ENCODE measurements at places on chromosomes 5 and 9.

- DNase-seq, result no peak
These were observed 732.1 kb downstream of the MAT2B start for GRCh38 chr5:164237486-164237885.

GRCh38 chr5:168066536-168067208, 224.8 kb upstream of the WWC1 start:
- DNase-seq, result no peak

DNA sequence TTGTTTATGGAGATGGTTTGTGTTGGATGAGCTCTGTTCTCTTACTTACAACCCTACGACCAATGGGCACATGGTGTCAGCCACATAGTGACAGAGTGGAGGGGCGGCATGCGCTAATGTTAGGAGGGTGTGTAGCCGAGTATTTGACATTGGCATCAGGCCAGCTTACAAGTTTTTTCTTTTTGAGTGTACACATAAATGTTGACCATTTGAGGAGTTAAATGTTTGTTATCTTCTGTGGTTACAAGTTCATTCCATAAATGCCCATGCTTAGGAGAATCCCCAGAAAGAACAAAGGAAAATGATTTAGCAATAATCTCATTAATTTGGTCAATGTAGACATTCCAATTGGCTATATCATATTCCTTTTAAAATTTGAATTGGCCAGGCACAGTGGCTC, 180.1 kb upstream of the ELL2 start:
- no peak for DNase-seq

GRCh38 chr5:176396330-176396729, 7.8 kb downstream of the HIGD2A start:
- no peak for DNase-seq

GRCh38 chr9:121581786-121582600, 69.4 kb upstream of the DAB2IP start:
- no peak for DNase-seq

- DNase-seq, result no peak
These were observed 15.8 kb downstream of the LMAN2 start for GRCh38 chr5:177335701-177336065.

DNA sequence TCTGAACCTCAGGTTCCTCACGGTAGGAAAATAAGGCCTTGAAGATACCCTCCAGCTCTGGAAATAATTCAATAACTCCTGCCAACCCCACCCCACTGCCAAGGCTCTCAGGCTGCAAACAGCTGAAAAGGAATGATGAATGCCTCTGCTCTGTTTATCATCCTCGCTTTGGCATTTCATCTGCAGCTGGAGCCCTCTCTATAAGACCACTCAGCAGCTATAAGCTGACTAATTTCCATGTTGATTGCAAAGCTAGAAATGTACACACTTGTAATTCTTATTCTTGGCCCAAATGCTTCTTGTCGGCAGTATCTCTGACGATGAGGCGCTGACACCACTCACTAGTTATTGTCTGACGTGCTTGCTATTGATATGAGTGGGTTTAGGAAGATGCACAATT, 408.4 kb upstream of the NMUR2 start:
- no peak for DNase-seq

DNA sequence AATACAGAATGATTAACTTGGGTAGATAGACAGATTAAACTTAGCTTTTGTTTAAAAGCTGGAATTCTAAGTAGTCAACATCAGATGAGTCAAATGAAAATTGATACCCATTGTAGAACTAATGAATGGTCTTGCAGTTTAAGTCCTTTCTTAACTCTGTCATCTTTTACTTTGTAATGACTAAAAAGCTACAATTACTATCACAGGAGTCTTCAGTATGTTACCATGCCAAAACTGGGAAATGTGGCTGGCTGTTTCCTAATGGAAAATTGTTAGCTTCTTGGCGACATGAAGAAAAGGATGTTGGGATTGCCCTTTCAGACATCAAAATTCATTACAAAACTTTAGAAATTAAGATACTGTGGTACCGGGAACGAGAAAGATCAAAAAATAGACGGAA, 20.2 kb upstream of the ANXA1 start:
- no peak for DNase-seq

- DNase-seq, result no peak
These were observed 10.4 kb upstream of the SPINK4 start for GRCh38 chr9:33229359-33230114.

GRCh38 chr5:95449460-95449859, 58.3 kb downstream of the FAM81B start:
- DNase-seq, result no peak

- DNase-seq, result no peak
These were observed 7.8 kb downstream of the ALAD start for GRCh38 chr9:113393281-113393680.

GRCh38 chr9:13896922-13897835, 416.8 kb downstream of the NFIB start:
- DNase-seq, result no peak

DNA sequence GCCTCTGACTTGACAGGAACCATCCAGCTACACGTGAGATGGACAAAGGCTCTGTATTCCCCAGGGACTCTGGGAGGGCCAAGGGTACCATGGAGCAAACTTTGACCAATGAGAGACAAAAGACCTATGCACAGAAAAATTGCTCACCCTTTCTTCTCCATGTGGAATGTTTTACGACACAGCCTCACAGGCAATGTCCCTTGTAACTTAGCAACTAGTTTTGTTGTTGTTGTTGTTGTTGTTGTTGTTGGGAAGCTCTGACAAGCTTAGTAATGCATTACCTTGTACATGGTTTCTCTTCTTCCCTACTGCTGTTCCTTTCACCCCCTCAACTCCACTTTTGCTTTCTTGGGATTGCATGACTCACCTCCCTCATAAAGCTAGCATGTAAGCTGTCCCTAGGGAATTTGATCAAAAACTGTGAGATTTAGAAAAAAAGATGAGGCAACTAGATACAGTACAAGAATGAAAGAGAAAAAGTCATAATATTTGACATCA, 550.9 kb downstream of the RAB3C start:
- DNase-seq, result no peak

- no peak for DNase-seq
These were observed 759.6 kb downstream of the MTRR start for GRCh38 chr5:8628521-8628920.

DNA sequence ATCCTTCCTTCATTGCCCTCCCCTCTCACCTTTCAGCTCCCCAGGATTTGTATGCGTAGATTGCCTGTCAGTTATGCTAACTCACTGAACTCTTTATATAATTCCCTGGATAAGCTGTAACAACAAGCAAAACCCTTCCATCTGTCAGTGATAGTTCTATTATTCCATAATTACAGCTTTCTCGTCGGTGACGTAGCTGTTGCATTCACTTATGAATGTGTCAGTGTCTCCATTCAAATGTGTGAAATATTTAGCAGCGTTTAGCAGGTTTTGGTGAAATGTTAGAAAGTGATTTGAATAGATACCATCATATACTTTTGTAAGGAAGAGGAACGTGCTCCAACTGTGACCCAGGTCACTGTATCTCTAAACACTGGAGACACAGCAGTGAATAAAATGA, 45.2 kb downstream of the PIP5K1B start:
- no peak for DNase-seq

- DNase-seq, result no peak
These were observed 628.7 kb upstream of the ZNF608 start for GRCh38 chr5:125375143-125375542.

DNA sequence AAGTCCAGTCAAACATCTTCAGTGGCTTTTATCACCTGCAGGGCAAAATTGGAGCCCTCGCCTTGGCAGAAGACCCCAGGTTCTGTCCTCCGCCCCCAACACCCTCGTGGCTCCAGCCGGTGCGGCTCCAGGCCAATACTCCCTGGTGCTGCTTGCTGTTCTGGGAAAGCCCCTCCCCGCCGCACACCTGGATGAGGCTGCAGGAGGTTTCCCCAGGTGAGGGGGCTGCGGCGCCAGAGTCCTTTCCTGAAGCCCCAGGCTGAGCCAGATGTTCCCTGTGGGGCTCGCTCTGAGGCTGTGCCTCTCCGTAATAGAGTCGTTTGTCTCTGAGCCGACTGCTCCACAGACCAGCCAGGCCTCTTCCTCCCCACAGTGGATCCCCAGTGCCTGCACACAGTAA, 375.4 kb upstream of the IRX1 start:
- no peak for DNase-seq

DNA sequence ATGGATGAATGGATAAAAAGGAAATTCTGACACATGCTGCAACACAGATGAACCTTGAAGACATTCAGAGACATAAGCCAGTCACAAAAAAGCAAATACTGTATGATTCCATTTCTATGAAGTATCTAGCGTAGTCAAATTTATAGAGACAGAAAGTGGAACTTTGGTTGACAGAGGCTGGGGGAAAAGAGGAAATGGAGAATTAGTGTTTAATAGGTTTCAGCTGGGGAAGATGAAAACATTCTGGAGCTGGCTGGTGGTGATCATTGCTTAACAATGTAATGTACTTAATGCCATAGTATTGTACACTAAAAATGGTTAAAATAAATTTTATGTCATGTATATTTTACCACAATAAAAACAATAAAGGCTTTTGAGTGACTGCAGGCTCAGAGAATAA, 24.2 kb downstream of the PPIC start:
- DNase-seq, result no peak

DNA sequence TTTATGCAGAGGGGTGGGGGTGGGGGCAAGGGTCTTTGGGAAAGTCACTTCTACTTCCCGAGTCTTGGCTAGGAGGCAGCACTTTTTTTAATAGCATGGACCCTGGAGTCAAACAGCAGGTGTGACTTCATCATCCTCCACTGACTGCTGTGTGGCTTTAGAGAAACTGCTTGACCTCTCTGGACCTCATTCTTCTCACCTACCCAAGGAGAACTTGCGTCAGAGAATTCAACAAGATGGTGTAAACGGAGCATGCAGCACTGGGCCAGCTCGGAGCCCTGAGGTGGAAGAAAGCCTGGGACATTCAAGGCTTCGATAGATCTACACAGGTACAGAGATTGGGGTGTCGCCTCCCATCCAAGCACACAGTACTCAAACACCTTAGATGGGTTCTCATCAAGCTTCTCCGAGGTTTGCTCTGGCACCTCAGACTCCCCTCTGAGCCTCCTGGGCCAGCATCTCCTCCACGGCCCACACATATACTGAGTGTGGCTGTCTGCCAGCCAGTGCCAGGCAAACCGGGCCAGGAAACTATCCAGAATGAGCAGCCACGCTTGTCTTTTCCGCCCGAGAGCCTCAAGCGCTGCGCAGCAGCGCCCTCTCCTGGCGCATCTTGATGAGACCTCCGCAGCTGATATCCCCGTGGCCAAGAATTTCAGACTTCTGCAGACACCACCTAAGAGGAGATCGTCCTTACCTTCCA, 4.6 kb upstream of the SLC25A48 start:
- DNase-seq, result no peak

- no peak for DNase-seq
These were observed 46.5 kb upstream of the FAT2 start for GRCh38 chr5:151637676-151638075.

GRCh38 chr5:54997081-54997480, 11.7 kb upstream of the ESM1 start:
- DNase-seq, result no peak
